Stomach (tissue), 19 donors: ENCODE measurements at places on chromosomes 4 and X.

- H3K4me1 ChIP-seq, result peaks cover 22% of the 10 kb centered on the region
- no peaks in the 10 kb centered on the region for H3K27me3 ChIP-seq
- H3K4me3 ChIP-seq, result no peak overlapping the region
- peak; percentile 85 for DNase-seq
Observed at GRCh38 chr4:153296040-153296823, 48.3 kb upstream of the MND1 start.

DNA sequence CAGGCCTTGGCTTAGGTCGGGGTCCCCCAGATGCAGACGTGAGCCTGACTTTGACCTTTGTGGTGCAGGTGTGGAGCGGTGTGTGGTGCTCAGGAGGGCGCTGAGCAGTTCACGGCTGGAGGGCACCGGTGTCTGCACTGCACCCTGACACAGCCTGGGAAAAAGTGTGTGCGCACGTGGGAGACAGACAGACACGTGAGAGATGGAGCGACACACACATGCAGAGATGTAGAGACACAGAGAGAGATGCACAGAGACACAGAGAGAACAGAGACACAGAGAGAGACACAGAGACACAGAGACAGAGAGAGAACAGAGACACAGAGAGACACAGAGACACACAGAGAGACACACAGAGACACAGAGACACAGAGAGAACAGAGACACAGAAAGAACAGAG lies 6.2 kb upstream of the HTRA3 start:
- H3K4me3 ChIP-seq, result no peak overlapping the region
- H3K4me1 ChIP-seq, result peaks cover 10% of the 10 kb centered on the region
- no peaks in the 10 kb centered on the region for H3K27me3 ChIP-seq
- no peaks in the 10 kb centered on the region for H3K36me3 ChIP-seq
- H3K27ac ChIP-seq, result no peak overlapping the region
- DNase-seq, result no peak

DNA sequence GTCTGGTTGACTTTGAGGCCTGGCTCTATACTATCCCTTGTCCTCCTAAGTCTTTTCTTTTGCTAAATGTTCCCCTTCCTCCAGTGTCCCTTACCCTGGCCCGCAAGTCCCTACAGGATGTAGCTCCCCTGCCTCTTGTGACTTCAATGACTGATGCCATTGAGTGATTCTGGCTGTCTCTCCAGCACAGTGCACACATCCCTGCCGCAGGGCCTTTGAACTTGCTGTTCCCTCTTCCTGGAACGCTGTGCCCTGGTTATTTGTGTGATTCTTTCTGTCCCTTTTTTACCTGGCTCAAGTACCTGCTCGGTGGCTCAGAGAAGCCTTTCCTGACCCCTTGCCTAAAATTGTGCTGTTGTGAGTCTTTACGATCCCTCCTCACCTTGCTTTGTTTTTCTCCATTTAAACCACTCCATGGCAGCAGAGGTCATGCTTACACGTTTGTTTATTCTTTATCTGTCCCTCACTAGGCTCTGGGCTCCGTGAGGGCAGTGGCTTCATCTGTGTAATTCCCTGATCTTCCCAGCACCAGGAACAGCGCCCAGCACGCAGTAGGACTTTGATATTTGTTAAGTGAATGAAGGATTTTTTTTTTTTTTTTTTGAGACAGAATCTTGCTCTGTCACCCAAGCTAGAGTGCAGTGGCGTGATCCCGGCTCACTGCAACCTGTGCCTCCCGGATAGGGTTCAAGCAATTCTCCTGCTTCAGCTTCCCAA lies 17.6 kb downstream of the MSX1 start:
- no peak for DNase-seq
- no peak overlapping the region for H3K4me3 ChIP-seq
- no peak overlapping the region for H3K27ac ChIP-seq
- no peaks in the 10 kb centered on the region for H3K4me1 ChIP-seq

- no peak for DNase-seq
- no peaks in the 10 kb centered on the region for H3K27me3 ChIP-seq
- no peak overlapping the region for H3K4me3 ChIP-seq
- H3K36me3 ChIP-seq, result no peaks in the 10 kb centered on the region
- H3K27ac ChIP-seq, result no peak overlapping the region
Observed at GRCh38 chrX:132373610-132374009, 115.2 kb downstream of the MBNL3 start.

DNA sequence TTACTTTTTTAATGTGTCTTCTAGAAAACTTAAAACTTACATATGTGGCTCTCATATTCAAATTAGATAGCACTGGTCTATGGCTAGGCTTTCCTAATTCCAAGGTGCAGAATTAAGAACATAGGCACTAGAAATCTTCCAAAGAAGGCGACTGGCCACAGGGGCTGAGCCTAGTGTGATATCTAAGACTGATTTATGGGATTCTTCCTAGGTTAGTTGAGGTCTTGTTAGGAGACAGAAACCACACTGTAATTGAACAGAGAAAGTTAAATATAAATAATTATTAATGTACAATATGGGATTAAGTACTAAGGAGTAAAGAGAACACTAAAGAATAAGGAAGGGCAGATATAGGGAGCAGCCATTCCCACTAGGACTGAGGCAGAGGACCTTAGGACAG lies 48.3 kb downstream of the SNX25 start:
- H3K4me1 ChIP-seq, result peaks cover 12% of the 10 kb centered on the region
- no peaks in the 10 kb centered on the region for H3K27me3 ChIP-seq
- no peak overlapping the region for H3K4me3 ChIP-seq
- no peak for DNase-seq
- no peak overlapping the region for H3K27ac ChIP-seq

- no peaks in the 10 kb centered on the region for H3K4me1 ChIP-seq
- H3K4me3 ChIP-seq, result no peak overlapping the region
- no peaks in the 10 kb centered on the region for H3K27me3 ChIP-seq
- no peaks in the 10 kb centered on the region for H3K36me3 ChIP-seq
Observed at GRCh38 chr4:111854494-111855087, 290.7 kb upstream of the FAM241A start.

DNA sequence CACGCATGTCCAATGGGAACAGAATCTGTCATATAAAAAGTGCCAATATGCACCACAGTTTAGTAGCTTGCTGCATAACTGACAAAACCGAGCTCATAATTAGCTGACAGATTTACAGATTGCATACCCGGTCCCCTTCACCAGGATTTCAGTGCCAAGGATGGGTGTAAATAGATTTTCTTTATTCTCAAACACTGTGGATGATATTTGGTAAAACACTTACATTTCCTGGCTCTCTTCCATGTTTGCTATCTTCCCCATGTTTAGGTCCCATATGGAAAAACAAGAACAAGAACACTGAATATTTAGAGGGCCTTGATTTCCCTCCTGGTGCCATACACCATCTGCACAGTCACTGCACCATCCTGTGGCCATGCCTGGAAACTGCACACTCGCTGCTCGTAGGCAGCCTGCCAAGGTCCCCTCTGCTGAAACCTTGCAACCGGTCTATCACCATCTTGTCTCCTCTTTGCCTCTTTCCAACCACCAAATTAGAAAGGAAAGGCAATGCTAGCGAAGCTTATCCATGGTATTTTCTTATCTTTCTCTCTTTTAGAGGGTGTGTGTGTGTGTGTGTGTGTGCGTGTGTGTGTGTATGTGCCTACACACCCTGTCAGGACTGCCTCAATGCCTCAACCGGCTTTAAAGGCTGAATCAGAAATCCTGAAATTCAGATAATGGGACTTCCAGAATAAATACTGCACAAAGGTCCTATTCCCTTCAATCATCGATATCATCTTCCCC lies 124.2 kb upstream of the MBNL3 start:
- no peaks in the 10 kb centered on the region for H3K27me3 ChIP-seq
- peak; percentile 56 for DNase-seq
- no peaks in the 10 kb centered on the region for H3K4me1 ChIP-seq
- H3K4me3 ChIP-seq, result no peak overlapping the region
- H3K27ac ChIP-seq, result no peak overlapping the region

DNA sequence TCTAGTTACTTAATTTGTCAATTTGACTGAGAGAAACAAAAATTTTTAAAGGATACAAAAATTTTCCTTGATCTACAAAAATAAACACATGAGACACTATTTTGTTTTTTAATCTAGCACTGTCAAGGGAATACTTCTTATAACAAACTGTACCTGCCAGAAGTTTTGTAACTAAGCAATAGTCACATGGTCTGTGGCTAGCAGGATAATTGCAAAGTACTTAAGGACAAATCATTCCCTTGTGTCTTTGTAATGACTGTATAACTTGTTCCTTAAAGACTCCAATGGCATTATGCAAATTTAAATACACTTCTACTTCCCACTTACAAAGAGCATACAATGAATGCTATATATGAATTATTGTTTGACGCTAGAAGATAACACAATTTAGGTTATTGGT lies 25.1 kb upstream of the ANK2 start:
- no peak for DNase-seq
- no peak overlapping the region for H3K27ac ChIP-seq
- H3K4me3 ChIP-seq, result no peak overlapping the region
- H3K27me3 ChIP-seq, result no peaks in the 10 kb centered on the region
- H3K36me3 ChIP-seq, result no peaks in the 10 kb centered on the region
- no peaks in the 10 kb centered on the region for H3K4me1 ChIP-seq

GRCh38 chr4:169025184-169025583 lies 15.1 kb upstream of the CBR4 start:
- no peaks in the 10 kb centered on the region for H3K36me3 ChIP-seq
- H3K27ac ChIP-seq, result no peak overlapping the region

DNA sequence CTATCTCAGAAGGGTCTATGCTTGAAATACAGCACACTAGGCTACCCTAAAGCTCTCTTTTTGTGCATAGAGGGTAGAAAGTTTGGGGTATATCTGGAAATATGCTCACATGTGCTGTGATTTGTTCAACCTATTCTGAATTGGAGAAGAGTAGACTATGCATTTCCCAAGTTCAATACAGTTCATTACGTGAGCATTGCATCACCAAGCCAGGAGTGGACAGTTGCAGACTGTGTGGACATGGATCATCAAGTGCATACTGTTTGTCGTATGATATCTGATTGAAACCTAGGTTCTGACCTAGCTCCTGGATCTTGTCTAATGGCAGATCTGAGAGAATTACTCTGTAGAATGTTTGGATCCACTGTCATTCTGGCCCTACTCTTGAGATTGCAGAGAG lies 161.1 kb downstream of the FRAS1 start:
- H3K36me3 ChIP-seq, result no peaks in the 10 kb centered on the region
- no peak for DNase-seq
- no peak overlapping the region for H3K4me3 ChIP-seq
- no peak overlapping the region for H3K27ac ChIP-seq
- no peaks in the 10 kb centered on the region for H3K4me1 ChIP-seq

DNA sequence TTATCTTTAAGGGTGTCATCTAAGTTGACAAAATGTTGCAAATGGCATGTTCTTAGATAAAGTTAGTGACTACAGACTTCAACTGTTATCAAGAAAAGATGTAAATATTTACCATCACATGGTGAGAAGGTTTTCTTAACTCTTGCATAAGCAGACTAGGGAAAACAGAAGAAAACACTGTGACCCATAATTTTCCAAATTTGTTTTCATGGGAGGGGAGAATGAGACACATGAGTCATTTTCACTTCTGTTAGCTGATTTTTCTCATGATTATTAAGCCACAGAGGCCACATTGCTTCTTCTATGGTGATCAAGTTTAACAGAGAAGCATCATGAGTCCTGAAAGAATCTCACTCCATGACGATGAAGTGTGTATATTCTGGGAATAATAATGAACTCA lies 30.2 kb upstream of the SYTL5 start:
- no peak overlapping the region for H3K27ac ChIP-seq
- DNase-seq, result no peak

DNA sequence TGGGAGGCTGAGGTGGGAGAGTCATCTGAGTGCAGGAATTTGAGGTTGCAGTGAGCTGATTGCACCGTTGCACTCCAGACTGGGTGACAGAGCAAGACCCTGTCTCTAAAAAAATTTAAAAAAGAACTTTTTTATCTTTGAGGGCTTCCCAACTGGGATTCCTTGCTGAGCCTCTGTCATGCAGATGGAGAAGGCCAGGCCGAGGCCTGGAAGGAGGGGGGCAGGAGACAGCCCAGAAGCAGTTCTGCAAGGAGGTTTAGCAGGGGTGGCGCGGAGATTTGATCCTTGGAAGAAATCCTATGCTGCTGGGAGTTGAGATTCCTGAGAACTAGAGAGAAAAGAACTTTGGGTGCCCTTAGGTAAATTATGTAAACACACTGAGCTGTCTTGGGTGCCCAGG lies 2.5 kb upstream of the ARSD start:
- peaks cover 4% of the 10 kb centered on the region for H3K4me1 ChIP-seq
- H3K27me3 ChIP-seq, result no peaks in the 10 kb centered on the region
- DNase-seq, result no peak
- H3K4me3 ChIP-seq, result no peak overlapping the region
- no peaks in the 10 kb centered on the region for H3K36me3 ChIP-seq

GRCh38 chr4:123233136-123233768 lies 163.3 kb upstream of the SPRY1 start:
- no peak overlapping the region for H3K27ac ChIP-seq
- no peaks in the 10 kb centered on the region for H3K4me1 ChIP-seq
- peak; percentile 37 for DNase-seq
- no peaks in the 10 kb centered on the region for H3K27me3 ChIP-seq
- H3K4me3 ChIP-seq, result no peak overlapping the region

GRCh38 chr4:1169691-1170096 lies 2.7 kb downstream of the SPON2 start:
- H3K27ac ChIP-seq, result no peak overlapping the region
- H3K36me3 ChIP-seq, result peaks cover 4% of the 10 kb centered on the region
- H3K4me1 ChIP-seq, result peaks cover 50% of the 10 kb centered on the region
- DNase-seq, result no peak

DNA sequence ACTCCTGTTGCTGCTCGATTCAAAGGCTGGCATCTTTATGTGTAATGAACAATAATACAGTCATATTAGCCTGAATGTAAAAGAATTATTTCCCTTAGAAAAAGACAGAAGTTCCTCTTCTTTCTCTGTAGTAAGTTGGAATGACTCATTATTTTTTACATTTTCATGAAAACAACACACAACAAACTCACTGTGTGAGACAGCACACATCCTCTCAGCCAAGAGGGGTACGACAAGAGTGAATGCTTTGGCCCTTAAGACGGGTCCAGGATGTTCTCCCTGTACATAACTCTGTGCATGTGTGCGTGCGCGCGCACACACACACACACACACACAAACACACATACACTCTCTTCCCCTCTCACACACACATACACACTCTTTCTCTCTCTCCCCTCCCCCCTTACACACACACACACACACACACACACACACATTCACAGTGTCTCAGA lies 72.8 kb downstream of the MANBA start:
- no peak overlapping the region for H3K27ac ChIP-seq
- no peaks in the 10 kb centered on the region for H3K27me3 ChIP-seq
- H3K4me3 ChIP-seq, result no peak overlapping the region
- H3K36me3 ChIP-seq, result peaks cover 25% of the 10 kb centered on the region
- no peaks in the 10 kb centered on the region for H3K4me1 ChIP-seq

DNA sequence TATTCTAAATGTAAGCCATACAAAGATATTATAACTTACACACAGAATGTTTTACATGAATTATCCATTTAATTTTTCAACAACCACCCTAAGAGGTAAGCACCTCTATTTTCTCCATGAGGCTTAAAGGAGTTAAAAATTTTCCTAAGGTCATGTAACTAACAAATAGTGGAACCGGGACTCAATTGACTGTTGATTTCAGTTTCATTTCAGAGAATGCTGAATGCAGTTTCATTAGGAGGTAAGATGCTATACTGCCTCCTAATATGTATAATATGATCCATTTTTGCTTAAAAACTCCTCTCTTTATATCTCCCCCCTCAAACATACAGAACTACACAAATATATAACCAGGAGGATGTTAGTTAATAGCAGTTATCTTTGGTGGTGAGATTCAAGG lies 29.1 kb downstream of the PHKA1 start:
- H3K27me3 ChIP-seq, result no peaks in the 10 kb centered on the region
- H3K4me3 ChIP-seq, result no peak overlapping the region
- no peaks in the 10 kb centered on the region for H3K36me3 ChIP-seq

GRCh38 chr4:37762991-37763368 lies 63.5 kb upstream of the PGM2 start:
- H3K4me1 ChIP-seq, result peaks cover 20% of the 10 kb centered on the region
- no peak overlapping the region for H3K27ac ChIP-seq
- no peak for DNase-seq
- no peaks in the 10 kb centered on the region for H3K36me3 ChIP-seq
- H3K4me3 ChIP-seq, result no peak overlapping the region
